PC-3 (cell line): ENCODE measurements at places on chromosomes 4 and X. TPM values are rescaled to one million over a fixed set of nuclear protein-coding genes. Genes with fewer than 3 reads are reported as not detected.

Gene FRMPD4
- total RNA-seq = 0.15 and 0.23 TPM in 2 replicates

Gene P2RY4
- 0.62 TPM in 1 of 2 replicates, not detected in the other for total RNA-seq

DNA sequence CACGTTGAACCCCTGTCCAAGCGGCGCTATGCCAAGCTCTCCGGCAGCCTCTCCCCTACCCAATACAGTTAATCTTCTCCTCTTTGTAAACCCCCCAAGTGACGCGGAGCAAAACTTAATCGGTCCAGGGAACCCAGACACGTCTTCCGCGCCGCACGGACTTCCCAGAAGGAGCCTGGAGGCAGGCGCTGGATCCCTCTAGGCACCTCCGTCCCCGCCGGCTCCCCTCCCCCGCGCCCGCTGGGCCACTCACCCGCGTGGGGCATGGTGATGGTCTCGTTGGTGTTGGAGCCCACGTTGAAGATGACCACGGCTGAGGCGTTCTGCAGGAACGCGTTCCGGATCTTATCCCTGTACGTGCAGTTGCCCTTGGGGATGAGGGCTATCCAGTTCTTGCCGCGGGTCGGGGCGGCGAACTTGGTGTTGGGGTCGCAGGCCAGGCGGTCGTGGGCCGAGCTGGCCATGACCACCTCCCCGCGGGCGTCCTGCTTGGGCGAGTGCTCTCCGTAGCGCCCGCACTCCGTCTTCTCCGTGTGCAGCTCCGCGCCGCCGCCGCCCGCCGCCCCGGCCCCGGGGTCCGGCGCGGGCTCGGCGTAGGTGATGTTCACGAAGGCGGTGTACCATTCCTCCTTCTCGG lies 1.1 kb downstream of the RNF150 start:
- H3K4me3 ChIP-seq = peak overlapping the region; percentile 78
- H3K36me3 ChIP-seq = no peaks in the 10 kb centered on the region

- H3K27ac ChIP-seq = no peak overlapping the region
- DNase-seq = no peak
- H3K27me3 ChIP-seq = no peaks in the 10 kb centered on the region
- no peak overlapping the region for H3K4me3 ChIP-seq
Observed at GRCh38 chr4:169074117-169074516, 64.1 kb upstream of the CBR4 start.

- H3K4me1 ChIP-seq = no peaks in the 10 kb centered on the region
- H3K4me3 ChIP-seq = no peak within 1 kb of the TSS
- no peak for DNase-seq
- no peak within 1 kb of the TSS for H3K27ac ChIP-seq
- H3K27me3 ChIP-seq = no peaks in the 10 kb centered on the region
Observed at GRCh38 chrX:66039944-66040343, at the start of gene VSIG4. Gene VSIG4, minus strand, starts transcription at chrX:66040080. Its CDS starts 82 bp downstream, at chrX:66039998.

Gene PNMA5
- total RNA-seq = not detected in 2 replicates

- H3K27me3 ChIP-seq = no peaks in the 10 kb centered on the region
- no peaks in the 10 kb centered on the region for H3K36me3 ChIP-seq
Observed at GRCh38 chr4:122377352-122377751, 1.5 kb upstream of the ADAD1 start.

DNA sequence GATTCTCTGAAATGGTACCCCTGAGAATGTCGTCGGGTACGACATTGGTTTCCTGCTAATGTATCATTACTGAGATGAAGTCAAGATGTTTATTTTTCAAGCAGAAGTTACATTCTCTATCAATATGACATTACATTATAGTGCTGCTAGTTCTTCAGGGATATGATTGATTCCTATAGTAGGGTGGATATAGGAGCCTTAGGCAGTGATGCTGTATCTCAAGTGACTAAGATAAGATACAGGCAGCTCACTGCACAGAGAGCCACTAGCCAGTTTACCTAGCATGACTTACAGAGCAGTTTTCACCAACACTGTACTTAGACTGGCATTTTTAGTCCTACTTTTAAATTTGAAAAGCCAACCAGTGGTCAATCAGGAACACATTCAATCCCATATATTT lies 154.9 kb downstream of the FANCB start:
- peaks cover 17% of the 10 kb centered on the region for H3K4me1 ChIP-seq
- H3K36me3 ChIP-seq = no peaks in the 10 kb centered on the region
- H3K27me3 ChIP-seq = no peaks in the 10 kb centered on the region
- H3K4me3 ChIP-seq = no peak overlapping the region

Gene CCKAR
- not detected in 2 replicates for total RNA-seq

DNA sequence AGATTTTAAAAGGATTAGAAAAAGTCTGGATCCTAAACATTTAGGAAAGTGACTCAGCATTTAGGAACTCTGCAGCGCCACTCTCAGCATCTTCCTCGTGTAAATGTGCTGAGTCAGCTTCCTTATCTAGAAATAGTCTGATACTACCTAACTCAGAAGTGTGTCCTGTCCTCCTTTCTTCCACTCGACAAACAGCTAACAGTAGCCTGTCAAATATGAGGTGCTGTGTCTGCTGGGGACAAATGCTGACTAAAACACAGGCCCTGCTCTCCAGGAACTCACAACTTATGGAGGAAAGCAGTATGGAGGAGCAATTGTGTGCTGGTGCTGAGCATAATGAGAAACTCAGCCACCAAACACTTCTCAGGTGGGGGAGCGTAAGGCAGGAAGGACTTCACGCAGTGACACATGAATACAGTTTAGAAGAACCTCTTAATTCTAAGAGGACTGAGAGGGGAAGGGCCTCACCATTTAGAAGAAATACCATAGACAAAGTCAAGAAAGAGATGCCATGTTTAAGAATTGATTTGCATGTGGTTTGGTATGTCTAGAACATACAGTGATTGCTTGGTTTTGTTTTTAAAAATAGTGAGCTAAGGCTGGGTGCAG lies 125.3 kb downstream of the SOWAHB start:
- H3K27me3 ChIP-seq = no peaks in the 10 kb centered on the region
- peaks cover 8% of the 10 kb centered on the region; the same call in 1 of the 2 replicates for H3K36me3 ChIP-seq
- peak; percentile 63 for DNase-seq

- DNase-seq = no peak
- H3K27ac ChIP-seq = no peak overlapping the region
- H3K4me3 ChIP-seq = no peak overlapping the region
- H3K27me3 ChIP-seq = no peaks in the 10 kb centered on the region
- H3K36me3 ChIP-seq = no peaks in the 10 kb centered on the region
- H3K4me1 ChIP-seq = peaks cover 4% of the 10 kb centered on the region; the same call in 1 of the 2 replicates
Observed at GRCh38 chr4:113524505-113525186, 236.9 kb downstream of the CAMK2D start.

Gene CPZ
- 21.7 and 27.9 TPM in 2 replicates for total RNA-seq

Gene CPE
- total RNA-seq = 15.4 and 15.5 TPM in 2 replicates

GRCh38 chr4:155620637-155621036 lies 46.0 kb upstream of the GUCY1A1 start:
- no peaks in the 10 kb centered on the region for H3K27me3 ChIP-seq
- no peak overlapping the region for H3K4me3 ChIP-seq
- H3K36me3 ChIP-seq = no peaks in the 10 kb centered on the region

GRCh38 chr4:43882470-43882869 lies 566.1 kb downstream of the KCTD8 start:
- H3K27ac ChIP-seq = no peak overlapping the region
- no peaks in the 10 kb centered on the region for H3K4me1 ChIP-seq
- DNase-seq = peak; percentile 5
- no peaks in the 10 kb centered on the region for H3K36me3 ChIP-seq
- no peaks in the 10 kb centered on the region for H3K27me3 ChIP-seq

- no peak for DNase-seq
- no peaks in the 10 kb centered on the region for H3K36me3 ChIP-seq
- H3K4me1 ChIP-seq = no peaks in the 10 kb centered on the region
- H3K4me3 ChIP-seq = no peak overlapping the region
- no peak overlapping the region for H3K27ac ChIP-seq
Observed at GRCh38 chr4:67910585-67910905, 26.7 kb upstream of the TMPRSS11D start.

Gene NRK
- total RNA-seq = 0.73 and 0.86 TPM in 2 replicates

DNA sequence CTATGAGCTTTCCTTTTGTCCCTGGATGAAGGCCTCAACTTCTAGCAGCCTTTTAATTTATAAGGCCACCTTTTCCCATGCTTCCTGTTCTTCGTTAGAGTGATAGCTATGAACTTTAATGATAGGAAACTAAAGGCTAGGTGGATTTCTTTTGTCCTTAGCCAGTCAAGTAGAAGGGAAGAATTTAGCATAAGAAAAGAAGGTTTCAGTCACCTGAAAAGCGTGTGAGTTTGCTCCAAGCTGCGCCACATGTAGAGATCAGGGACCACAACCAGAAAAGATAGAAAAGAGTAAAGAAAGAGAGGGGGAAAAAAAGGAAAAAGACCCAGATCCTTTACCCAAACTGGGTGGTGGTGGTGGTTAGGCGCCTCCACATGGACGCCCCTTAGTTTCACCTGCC lies 28.6 kb downstream of the LUZP4 start:
- no peak for DNase-seq
- H3K27me3 ChIP-seq = no peaks in the 10 kb centered on the region
- H3K36me3 ChIP-seq = no peaks in the 10 kb centered on the region
- no peak overlapping the region for H3K27ac ChIP-seq
- no peak overlapping the region for H3K4me3 ChIP-seq

DNA sequence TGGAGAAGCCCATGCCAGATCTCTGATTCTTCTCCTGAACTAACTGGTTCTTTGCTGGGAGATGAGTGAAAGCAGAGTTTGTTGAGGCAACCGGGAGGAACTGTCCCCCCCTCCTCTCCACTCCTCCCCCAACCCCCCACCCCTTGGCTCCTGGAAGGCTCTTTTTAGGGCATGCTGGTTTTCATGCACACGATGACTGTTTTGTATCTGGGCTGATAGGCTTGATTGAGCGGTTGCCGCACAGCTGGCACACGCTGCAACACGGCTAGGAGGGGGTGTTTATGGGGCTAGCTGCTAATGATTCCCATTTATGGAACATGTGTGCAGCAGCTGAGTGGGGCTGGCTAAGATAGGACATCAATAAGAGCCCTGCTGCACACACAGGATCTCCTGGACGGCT lies 137.2 kb downstream of the SMIM20 start:
- DNase-seq = no peak
- no peak overlapping the region for H3K27ac ChIP-seq
- no peaks in the 10 kb centered on the region for H3K27me3 ChIP-seq
- H3K4me1 ChIP-seq = 0 out of 2 replicates have a peak, but pooled peaks cover 3% of the 10 kb centered on the region
- no peaks in the 10 kb centered on the region for H3K36me3 ChIP-seq

DNA sequence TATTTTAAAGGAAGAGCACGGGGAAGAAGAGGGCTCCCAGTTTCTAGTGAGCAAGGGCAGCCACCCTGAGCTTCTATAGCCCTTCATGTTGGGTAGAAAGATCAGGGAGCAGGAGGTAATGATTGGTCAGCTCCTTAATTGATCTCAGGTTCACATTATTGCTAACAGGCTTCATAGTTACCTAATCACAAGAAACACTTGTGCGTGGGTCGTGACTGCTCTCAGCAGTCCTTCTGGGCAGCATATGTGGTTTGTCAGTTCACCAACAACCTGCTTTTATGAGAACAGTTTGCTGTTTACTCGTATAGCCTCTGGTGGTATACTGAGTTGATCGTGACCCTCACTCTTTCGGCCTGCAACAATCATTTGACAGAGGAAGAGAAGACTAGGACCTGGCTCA lies 4.7 kb upstream of the DOK7 start:
- H3K27me3 ChIP-seq = no peaks in the 10 kb centered on the region
- peaks cover 11% of the 10 kb centered on the region; the same call in 1 of the 2 replicates for H3K4me1 ChIP-seq
- no peak overlapping the region for H3K4me3 ChIP-seq
- no peak overlapping the region for H3K27ac ChIP-seq
- no peaks in the 10 kb centered on the region for H3K36me3 ChIP-seq
- no peak for DNase-seq

DNA sequence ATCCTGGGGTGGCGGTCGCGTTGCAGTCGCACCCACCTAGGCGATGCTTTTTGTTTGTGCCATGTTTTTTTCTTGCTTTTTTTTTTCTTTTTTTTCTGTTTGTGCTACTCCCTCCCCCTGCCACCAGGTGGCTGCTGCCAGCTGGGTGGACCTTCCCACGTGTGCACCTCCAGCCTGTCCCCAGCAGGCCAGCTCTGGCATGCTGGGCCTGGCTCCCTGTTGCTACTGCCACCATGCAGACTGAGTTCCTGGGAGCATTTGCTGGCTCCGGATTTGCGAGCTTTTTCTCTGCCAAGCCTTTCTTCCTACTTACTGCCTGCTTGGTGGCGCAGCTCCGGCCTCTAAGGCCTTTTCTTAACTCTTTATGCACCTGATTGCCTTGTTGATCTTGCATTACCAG lies 161.2 kb upstream of the WDFY3 start:
- no peak overlapping the region for H3K27ac ChIP-seq
- H3K36me3 ChIP-seq = no peaks in the 10 kb centered on the region
- no peaks in the 10 kb centered on the region for H3K27me3 ChIP-seq
- DNase-seq = peak; percentile 45
- H3K4me1 ChIP-seq = no peaks in the 10 kb centered on the region

- H3K4me1 ChIP-seq = peaks cover 11% of the 10 kb centered on the region; the same call in 1 of the 2 replicates
- H3K27ac ChIP-seq = no peak within 1 kb of the TSS
- H3K27me3 ChIP-seq = 0 out of 2 replicates have a peak, but pooled peaks cover 4% of the 10 kb centered on the region
- peak; percentile 29 for DNase-seq
Observed at GRCh38 chr4:55125087-55125721, at the start of gene KDR. Gene KDR, minus strand, starts transcription at chr4:55125595. Its CDS starts 302 bp downstream, at chr4:55125293.

- no peaks in the 10 kb centered on the region for H3K4me1 ChIP-seq
- H3K27me3 ChIP-seq = no peaks in the 10 kb centered on the region
- no peak for DNase-seq
- H3K27ac ChIP-seq = no peak overlapping the region
Observed at GRCh38 chr4:7785017-7785416, 154.6 kb downstream of the AFAP1 start.

Gene TBC1D8B
- total RNA-seq = 1.0 and 1.8 TPM in 2 replicates

DNA sequence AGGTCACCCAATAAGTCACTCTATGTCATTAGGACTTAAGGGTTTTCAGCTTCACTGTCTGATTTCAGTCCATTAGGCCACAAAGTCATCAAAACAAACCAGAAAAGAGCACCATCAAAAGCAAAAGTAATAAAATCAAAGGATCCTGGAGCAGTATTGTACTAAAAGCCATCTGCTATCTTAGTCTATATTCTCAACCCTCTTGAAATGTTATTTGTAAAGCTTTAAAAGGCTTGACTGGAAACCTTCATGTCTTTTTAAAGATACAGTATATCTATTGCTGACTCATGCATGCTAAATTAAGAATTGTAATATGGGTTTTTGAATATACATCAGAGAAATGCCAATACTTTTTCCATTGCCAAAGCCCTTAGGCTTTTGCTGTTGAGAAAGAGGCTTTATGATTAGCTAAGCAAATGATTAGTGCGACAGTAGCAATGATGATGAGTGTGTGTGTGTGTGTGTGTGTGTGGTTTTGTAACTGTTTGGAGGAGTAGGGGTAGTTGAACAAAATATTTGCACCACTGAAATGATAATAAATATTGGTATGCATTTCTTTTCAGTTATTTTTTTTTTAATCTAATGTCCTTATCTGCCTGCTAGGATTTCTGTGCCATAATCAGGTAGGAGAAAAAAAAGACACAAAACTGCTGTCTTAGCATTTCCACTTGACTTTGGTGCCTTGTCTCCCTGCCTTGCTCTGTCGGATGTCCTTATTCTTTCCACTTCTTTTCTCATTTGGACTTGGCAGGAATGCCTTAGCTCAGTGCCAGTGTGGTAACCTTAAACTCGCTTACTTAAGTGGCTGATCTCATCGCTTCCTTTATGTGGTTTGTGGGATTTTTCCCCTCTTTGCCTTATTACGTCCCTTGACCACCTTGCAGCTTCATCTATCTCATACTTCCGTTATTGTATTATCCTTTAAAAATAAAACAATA lies 119.7 kb downstream of the PCDH7 start:
- no peaks in the 10 kb centered on the region for H3K36me3 ChIP-seq
- peak; percentile 12 for DNase-seq
- H3K27ac ChIP-seq = no peak overlapping the region
- H3K4me3 ChIP-seq = no peak overlapping the region
- H3K27me3 ChIP-seq = no peaks in the 10 kb centered on the region

GRCh38 chrX:154298312-154298711 lies 2.7 kb downstream of the TKTL1 start:
- no peaks in the 10 kb centered on the region for H3K27me3 ChIP-seq
- no peak overlapping the region for H3K4me3 ChIP-seq
- H3K27ac ChIP-seq = no peak overlapping the region
- no peaks in the 10 kb centered on the region for H3K4me1 ChIP-seq
- no peak for DNase-seq
- no peaks in the 10 kb centered on the region for H3K36me3 ChIP-seq

Gene ARMCX1
- not detected in 2 replicates for total RNA-seq
